ENCODE measurements at places on chromosomes 12 and 14.

DNA sequence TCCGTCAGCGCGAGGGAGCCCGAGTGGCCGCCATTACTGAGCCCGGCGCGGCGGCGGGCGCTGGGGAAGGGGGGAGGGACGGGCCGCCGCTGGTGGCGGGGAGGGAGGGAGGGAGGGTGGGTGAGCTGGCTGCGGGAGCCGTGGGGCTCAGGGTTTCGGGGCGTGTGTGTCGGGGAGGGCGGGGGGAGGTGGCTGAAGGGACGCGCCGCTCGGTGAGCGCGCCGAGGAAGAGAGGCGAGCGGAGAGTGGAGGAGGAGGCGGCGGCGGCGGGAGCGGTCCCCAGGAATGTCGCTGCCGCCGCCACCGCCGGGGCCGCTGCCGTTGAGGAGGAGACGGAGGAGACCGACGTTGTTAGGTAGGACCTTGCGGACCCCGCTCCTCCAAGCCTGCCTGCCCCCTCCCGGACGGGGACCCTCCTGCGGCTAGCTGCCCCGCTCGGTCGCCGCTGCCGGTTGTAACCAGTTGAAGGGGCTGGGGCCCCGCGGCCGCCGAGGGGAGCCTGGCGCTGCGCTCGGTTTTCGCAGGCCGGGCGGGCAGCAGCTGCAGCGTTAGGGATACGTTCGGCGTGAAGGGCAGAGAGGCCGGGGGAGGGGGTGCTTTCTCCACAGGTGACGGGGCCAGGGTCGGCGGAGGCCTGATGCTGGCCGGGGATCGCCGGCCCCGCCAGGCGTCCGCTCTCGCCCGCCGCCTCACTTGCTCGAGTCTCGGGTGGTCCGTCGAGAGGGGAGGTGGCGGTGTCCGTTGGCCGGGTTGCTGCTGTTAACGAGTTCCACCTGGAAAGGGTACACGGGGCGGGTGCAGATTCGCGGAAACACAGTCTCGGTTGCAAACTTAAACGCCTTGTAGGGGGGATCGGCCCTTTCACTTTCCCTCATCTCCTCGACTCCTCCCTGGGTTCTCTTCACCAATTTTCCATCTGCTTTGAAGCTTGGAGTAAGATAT, at the start of gene ARHGAP5:
ARHGAP5 (plus strand) TSS at position 224 of the 942 bp plus-strand sequence. CDS start 13,366 bp downstream, outside the sequence.
- DNase-seq, result peak; percentile 56

GRCh38 chr12:105481392-105482300, 151.2 kb downstream of the C12orf75 start:
- DNase-seq, result no peak

- no peak for DNase-seq
These were observed 40.4 kb upstream of the MYL2 start for GRCh38 chr12:110960795-110961194.

DNA sequence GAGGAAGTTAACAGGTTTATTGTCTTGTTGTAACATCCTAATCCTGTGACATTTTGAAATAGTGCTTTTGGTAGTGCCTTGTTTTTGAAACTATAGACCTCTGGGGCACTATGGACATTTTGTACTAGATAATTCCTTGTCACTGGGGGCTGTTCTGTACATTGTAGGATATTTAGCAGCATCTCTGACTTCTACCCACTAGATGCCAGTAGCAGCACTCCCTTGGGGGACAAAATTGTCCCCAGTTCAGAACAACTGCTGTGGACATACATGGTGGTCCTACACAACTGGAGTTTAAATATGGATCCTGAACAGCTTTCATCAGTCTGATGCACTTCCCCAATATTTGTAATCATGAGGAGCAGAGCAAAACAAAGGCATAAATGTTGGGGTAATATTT, 264.7 kb downstream of the RAD51B start:
- no peak for DNase-seq

- no peak for DNase-seq
These were observed 26.7 kb downstream of the GALNT9 start for GRCh38 chr12:132302466-132303358.

DNA sequence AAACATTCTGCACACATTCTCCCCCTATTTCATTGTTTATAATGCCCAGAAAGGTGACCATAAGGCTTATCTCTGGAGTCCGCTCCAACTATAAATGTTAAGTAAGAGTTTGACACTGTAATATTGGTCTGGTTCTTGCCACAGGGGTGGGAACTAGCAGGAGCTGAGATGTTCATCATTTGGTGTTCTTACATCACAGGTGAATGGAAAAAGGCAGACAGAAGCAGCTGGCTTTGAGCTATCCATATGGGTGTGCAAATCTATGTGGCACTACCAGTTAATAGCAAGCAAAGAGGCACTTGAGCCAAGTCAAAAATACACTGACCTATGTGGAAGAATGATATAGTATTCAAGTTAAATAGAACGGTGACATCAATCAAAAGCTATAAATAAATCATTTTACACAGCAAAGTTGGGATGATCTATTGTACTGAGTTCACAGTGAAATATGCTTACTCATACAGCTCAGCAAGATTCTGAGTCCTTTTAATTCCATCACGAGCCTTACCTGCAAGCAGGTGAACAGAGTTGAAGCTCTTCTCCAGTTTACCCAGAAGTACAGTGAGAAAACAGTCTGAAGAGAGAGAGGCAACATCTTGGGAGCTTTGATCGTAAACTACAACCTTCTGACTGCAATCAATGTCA, 43.2 kb downstream of the DUSP16 start:
- no peak for DNase-seq

DNA sequence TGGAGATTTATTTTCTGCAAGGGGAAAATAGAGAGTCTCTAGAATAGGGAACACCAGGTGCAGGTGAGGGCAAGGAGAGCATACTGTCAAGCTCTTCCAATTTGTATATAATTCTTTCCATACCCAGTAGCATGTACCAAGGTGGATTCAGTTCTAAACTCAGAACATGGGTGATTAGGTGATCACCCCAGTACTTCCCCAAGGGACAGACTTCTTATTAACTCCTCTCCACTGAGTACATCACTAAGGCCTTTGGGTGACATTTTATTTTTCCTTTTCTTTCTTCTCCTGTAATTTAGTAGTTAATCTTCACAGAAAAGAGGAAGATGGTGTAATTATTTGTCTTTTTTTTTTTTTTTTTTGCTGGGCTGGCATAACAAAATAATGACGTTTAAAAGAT, 54.2 kb downstream of the DIP2B start:
- no peak for DNase-seq

- DNase-seq, result no peak
These were observed 209.3 kb downstream of the TMEM132C start for GRCh38 chr12:128476266-128476665.

- DNase-seq, result no peak
These were observed 21.4 kb downstream of the SYNE3 start for GRCh38 chr14:95495076-95495475.

DNA sequence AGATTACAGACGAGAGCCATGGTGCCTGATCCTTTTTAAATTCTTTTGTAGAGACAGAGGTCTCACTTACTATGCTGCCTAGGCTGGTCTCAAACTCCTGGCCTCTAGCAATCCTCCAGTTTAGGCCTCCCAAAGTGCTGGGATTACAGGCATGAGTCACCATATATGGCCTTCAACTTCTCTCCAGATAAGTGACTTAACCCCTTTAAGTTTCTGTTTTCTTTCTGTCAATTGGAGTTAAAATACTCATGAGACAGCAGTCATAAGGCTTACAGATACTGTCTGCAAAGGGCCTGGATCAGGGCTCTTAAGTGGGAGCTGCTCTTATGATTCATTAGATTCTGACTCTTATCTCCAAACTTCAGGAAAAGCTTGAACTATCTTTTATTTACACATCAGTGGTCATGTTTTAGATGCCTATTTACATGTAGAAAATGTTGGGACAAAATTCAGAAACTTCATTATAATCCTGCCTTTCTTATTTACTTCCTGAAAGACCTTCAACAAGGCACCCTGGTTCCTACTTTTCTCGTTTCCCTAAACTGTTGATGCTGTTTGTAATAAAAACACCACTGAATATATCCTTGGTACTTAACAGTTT, 271.5 kb upstream of the TBX3 start:
- no peak for DNase-seq

DNA sequence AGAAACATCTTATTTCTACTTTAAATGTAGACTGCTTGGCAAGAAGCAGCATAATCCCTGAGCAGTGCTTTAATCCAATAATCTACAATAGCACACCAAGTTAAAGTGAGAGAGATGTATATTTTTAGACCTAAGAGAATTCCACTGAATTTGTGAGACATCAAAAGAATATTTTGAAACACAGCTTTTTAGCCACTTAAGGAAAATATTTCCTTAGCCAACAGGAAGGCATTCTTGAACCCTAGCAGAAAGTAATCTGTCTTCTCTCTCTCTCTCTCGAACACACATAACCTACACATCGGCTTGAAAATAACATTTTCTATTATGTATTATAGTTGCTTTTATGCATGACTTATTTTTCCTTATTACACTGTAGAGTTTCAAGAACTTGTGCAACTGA, 34.0 kb downstream of the KITLG start:
- no peak for DNase-seq

- no peak for DNase-seq
These were observed 197.2 kb upstream of the TMPO start for GRCh38 chr12:98317939-98318899.

GRCh38 chr14:104315169-104315568, 176.8 kb downstream of the KIF26A start:
- DNase-seq, result no peak

DNA sequence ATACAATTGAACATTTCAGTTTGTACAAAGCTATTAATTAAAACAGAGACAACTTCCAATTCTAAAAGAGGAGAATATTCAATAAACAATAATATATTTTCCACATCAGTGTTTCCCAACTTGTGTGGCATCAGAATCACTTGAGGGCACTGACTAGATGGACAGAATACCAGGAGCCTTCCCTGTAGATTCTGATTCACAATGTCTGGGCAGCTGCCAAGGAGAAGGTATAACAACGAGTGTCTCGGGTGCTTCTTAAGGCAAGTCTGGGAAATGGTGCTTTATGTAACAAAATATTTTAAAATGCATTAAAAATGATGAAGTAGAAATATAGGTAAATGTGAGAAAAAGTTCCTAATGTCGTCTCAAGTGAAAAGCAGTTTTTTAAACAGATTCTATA, 26.2 kb downstream of the GALC start:
- DNase-seq, result no peak

DNA sequence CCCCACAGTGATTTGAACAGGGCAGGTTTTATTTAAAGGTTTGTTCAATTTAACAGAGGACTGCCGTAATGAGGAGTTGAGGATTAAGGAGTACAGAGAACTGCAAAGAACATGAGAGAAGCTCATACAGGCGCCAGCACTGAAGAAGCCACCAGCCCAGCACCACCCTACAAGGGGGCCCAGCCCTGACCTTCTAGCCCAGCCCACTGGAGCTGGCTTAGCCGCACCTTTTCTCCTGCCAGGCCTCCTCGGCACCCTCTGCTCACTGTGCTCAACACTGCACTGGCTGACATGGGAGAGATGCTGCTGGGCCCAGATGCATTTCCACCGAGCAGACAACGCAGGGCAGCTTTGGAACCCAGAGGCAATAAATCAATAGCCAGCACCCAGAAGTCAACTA, 36.5 kb upstream of the SFSWAP start:
- no peak for DNase-seq

- no peak for DNase-seq
These were observed 104.7 kb upstream of the IFNG-AS1 start for GRCh38 chr12:67884596-67884995.

DNA sequence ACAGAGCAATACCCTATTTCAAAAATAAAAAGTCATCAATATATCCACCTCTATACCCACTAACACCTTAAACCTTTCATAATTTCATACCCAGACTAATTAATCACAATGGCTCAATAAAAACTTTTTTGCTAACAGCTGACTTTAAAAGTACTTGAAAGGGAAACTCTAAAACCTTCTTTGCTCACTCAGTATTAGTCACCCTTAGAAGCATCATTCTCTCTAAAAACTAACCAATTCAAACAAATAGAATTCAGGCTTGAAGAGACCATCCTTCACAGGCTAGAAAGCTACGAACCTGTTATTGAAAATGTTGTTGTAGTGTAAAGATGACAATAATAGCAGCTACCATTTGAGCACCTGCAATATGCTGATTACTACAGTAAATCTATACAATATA, 37.2 kb downstream of the HECTD1 start:
- DNase-seq, result no peak

DNA sequence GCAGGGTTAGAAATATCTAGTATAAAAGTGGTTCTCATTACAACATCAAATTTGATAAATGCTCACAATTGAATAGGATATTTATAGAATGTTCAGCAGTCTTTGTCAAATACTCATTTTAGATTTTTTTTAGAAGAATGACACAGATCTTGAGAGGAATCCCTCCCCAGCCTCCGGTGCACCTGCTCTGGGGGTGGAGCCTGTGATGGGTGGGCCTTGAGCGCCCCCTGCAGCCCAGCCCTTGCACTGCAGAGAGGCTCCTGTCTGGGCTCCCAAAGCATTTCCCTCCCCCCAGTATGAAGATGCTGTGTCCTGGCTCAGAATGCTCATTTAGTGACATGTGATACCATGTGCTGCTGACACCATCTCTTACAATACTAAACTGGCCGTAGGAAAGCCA, 792.3 kb downstream of the TMEM121 start:
- DNase-seq, result peak; percentile 34

- no peak for DNase-seq
These were observed 18.0 kb downstream of the IGF1 start for GRCh38 chr12:102462386-102462785.

- no peak for DNase-seq
These were observed 90.5 kb downstream of the CHST11 start for GRCh38 chr12:104547235-104547634.

DNA sequence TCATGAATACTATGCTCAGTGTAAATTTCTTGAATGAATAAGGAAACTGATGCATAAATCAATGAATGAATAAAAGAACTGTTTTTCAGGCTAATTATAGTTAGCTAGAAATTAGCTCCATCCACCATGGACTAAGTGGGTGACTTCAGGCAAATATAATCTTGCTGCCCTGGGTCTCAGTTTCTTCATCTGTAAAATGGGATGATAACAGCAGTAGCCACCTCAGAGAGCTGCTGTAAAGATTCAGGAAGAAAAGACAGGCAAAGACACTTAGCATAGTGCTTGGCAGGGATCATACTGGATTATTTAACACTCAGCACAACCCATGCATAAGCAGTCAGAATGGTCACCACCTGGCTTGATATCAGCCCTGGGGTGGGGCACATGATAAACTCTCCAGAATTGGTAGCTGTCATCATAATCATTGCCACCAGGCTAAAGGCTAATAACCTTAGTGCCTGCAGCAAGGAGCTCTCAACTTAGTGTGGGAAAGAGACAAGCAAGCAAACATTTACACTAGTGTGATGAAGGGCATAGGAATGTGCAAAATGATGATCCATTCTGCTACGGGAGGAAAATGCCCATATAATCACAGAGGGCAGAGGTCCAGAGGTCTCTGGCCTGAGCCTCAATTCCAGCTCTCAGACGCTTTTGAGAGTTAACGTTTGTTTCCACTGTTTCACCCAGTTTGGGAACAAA, 234.7 kb upstream of the TBX3 start:
- no peak for DNase-seq

GRCh38 chr14:75751296-75751695, 90.2 kb downstream of the TTLL5 start:
- no peak for DNase-seq

Measured in activated CD4-positive, alpha-beta T cell treated with anti-CD3 and anti-CD28 coated beads for 1 hour (primary cell).